ENCODE measurements at places on chromosomes 12 and 14.
A peak's percentile ranks its signal among the peaks of the same experiment; 100 is the strongest.

GRCh38 chr12:89883630-89884389, 175.2 kb upstream of the ATP2B1 start:
- DNase-seq, result no peak

DNA sequence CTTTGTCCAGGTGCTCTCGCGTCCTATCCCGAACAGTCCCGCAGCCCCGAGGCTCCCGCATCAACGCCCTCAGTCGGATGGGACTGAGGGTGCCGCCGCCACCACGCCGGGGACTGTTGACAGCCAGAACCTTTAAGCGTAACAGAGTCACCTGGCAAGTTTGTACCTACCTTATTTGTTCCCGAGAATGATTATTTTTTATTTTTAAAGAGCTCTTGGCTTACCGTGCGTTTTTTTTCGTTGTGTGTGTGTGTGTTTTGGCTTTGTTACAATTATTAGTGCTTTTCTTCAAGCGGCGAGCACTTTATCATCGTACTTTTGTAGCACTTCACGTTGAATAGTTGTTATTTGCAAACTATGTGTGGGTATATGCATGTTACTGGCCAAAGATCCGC, 463 bp downstream of the COA8 start:
- DNase-seq, result no peak

- DNase-seq, result peak; percentile 40
Measured at GRCh38 chr14:32702562-32702961, 236.1 kb upstream of the NPAS3 start.

DNA sequence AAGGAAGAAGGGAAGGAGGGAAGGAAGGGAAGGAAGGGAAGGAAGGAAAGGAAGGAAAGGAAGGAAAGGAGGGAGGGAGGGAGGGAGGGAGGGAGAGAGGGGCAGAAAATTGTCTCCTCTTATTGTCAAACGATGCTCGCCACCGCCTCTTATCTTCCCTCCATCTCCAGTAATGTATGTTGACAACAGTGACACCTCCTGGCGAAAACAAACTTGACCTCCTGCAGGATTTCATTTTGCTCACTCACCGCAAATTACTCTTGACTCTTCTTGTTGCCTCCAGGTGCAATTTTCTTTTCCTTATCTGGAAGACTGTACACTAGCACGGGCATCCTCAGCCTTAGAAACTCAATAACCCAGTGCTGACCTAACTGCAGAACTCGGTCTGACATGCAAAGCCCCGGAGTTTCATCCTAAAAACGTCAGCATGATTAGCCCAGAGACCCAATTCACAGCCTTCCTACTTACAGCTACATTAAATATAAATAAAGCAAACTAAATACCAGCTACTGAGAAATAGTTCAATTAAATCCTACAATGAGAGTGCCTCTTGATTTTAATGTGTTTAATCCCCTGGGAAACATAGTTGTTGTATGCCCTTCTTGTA, 512.4 kb upstream of the TMPO start:
- DNase-seq, result peak; percentile 60

- DNase-seq, result no peak
Measured at GRCh38 chr12:64995816-64996215, 125.3 kb downstream of the WIF1 start.

GRCh38 chr14:104436047-104436591, 143.4 kb upstream of the C14orf180 start:
- DNase-seq, result no peak

All from activated CD4-positive, alpha-beta T cell treated with anti-CD3 and anti-CD28 coated beads for 48 hours (primary cell).